Central memory CD8-positive, alpha-beta T cell (primary cell): ENCODE measurements at places on chromosomes 1 and 21.

GRCh38 chr1:33515112-33515511 is 42.7 kb downstream of the ZSCAN20 start:
- no peak for DNase-seq

- no peak for DNase-seq
Measured at GRCh38 chr21:33770542-33770941, 128.2 kb downstream of the ITSN1 start.

DNA sequence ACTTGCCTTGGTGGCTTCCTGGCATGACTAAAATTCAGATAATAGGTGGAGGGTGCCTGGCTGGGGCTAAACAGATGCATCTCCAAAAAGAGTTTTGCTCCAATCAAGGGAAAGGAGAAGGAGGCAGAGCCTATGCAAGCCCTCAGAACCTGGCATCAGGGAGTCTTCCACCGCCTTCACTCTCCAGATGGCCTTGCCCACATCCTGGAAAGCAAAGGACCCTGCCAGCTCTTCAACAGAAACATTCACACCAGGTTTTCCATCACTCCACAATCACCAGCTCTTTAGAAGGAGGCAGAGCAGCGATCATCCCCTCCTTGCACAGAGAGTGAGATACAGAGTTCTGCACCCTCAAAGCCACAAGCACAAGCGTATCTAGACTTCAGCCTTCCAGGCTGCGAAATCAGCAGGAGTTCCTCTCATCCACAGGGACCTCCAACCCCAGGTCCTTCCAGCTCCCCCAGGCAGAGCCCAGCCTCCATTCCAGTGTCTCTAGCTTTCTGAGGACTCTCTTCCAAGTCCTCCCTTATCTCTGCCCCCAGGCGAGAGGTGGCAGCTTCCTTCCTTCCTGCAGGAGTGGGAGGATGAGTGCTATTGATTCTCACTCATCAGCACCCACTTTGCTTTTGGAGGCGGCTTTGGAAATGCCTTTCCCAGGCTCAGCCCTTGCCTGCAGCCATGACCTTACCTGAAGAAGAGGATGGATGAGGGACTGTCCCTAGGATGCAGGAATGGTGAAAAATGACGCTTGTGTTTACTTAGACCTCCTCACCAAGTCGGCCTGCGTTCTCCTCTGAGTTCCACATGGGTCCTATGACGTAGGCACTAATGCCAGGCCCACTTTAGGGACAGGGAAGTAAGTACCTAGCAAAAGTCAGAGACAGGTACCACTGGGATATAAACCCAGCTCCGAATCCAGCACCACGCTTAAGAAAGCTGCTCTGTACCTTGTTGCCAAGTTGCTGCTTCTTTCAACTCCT is 75.4 kb downstream of the RIPK4 start:
- DNase-seq, result no peak

DNA sequence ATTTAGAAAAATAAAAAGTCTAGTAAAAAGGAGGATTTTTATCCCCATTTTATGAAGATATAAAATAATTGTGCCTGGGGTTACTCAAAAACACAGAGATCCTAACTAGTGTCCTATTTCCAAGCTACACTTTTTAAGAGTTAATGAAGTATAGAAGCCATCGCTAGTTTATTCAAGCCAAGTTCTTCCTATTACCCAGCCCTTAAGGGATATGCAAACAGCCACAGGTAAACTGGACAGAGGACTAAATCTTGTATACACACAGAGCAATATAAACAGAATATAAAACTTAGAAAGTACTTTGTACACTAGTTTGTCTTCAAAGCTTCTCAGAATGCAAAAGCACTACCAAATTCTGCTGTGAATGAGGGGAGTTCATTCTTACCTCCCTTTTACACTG is 111.1 kb downstream of the RERE start:
- DNase-seq, result no peak

- DNase-seq, result no peak
Measured at GRCh38 chr21:32387151-32387550, 5.7 kb downstream of the URB1 start.

GRCh38 chr21:43324596-43324995 is 102.3 kb downstream of the SIK1 start:
- DNase-seq, result no peak

DNA sequence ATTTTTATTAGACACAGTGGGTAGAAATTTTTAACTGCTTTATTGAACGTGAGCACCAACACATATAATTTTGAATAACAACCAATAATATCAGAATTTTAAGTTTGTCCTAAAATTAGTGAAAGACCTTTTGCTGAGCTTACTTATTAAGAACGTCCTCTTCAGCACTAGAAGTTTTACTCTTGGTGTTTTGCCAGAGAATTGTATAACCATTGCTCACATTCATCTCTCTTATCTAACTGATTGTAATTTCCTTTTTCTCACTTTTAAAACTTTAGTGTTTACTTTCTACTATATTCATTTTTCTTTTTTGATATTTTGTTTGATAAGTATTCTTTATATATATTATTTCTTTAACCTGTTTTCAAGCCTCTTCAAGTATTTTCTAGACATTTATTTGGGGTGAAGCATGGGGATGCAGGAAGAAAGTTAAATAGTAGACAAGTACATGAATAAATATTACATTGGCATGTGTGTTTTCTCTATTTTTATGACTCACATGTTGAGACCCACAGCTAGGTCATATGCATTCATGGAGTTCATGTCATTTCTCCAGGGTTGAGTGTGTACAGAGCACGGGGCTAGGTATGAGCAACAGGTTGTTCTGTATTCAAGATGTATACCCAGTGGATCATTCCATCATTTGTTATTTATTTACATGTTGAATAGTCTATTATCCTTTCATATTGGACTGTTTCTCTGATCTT is 90.6 kb downstream of the ATP6V1G3 start:
- DNase-seq, result no peak

GRCh38 chr1:233015965-233016364 is 65.6 kb downstream of the NTPCR start:
- DNase-seq, result no peak

GRCh38 chr1:212234431-212235395 is 50.5 kb upstream of the PPP2R5A start:
- DNase-seq, result no peak

DNA sequence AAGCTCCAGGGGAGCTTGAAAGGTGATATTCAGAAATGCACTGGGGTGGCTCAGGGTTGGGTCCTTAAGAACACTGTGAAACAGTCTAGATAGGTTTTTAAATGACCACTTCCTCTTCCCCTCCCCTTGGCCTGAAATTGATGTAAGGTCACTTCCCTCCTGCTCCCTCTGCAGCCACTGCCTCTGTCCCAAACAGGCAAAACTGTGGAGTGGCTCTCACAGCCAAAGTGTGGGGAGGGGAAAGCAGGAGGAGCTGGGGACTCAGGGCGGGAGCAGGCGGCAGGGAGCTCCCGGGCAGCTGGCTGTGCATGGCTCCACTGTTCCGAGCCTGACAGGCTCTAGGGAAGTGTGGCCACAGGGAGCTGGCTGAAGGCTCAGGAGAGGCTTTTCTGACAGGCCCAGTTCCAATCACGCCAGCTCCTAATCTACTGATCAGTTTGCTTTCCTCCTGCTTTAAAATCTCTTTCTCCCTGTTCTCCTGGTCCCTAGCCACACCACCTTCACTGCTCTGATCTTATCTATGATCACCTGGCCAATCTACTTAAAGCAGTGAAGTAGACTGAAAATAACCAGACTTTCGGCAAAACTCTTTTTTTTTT is 5.1 kb upstream of the CSRP1 start:
- no peak for DNase-seq

DNA sequence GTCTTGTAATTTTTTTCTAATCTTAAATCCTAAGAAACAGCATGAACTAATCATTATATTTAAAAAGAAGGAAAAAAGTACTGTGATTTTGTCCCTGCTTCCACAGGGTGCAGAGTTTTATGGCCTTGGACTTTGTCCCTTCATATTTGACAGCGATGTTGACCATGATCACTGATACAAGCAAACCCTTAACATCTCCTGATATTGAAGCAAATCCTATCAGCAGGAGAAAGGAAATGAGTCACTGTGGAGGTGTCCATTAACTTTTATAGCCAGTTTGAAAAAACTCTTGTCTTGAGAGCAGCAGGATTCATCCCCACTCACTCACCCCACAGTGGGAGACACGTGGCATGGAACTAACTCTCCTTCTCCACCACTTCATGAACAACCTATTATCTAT is 5.1 kb upstream of the REG4 start:
- no peak for DNase-seq

DNA sequence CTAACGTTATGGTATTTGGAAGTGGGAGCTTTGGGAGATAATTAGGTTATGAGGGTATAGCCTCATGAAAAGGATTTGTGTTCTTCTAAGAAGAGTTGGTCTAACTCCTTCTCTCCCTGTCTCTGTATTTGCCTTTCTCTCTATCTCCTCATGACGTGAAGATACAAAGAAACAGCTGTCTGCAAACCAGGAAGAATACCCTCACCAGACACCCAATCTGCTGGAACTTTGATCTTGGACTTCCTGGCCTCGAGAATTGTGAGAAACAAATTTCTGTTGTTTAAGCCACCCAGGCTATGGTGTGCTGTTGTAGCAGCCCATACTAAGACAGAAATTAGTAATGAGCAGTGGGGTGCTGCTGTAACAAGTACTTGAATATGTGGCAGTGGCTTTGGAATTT is 16.1 kb downstream of the C1orf141 start:
- DNase-seq, result no peak

DNA sequence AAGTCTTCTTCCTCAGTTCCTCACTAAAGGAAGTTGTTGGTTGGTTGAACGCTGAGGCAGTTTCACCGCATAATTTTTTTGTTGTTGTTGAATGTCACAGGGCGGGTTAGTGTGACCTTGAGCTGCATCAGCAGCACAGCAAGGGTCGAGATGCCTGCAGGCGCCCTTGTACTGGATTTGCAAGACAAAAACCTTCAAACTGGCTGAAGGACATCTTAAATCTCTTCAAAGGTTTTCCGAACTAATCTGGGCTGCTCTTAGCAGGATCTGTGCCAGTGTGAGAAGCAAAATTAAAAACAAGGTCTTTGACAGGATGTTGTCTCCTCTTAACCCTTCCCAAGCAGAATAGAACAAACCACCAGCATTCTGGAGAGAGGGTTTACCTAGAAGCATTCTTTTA is 59.4 kb downstream of the NRIP1 start:
- no peak for DNase-seq
